A549 treated with ZK216348 at 1 μM for 4 hours (cell line): ENCODE measurements at places on chromosomes 4 and X. TPM values are rescaled to one million over a fixed set of nuclear protein-coding genes. Genes with fewer than 3 reads are reported as not detected.

The FOXP3 gene
- 0.11 to 0.19 TPM (median 0.15 TPM) in 4 of 5 replicates, not detected in the other for total RNA-seq

The BRCC3 gene
- total RNA-seq = 22.7 to 31.6 TPM (median 25.2 TPM) in 5 replicates

The MAGEA2 gene
- total RNA-seq = not detected in 5 replicates

The PAGE2 gene
- total RNA-seq = not detected in 5 replicates

The MAMLD1 gene
- total RNA-seq = 6.3 to 7.9 TPM (median 7.0 TPM) in 5 replicates

The ARL9 gene
- not detected in 5 replicates for total RNA-seq

The DGKK gene
- not detected in 5 replicates for total RNA-seq

The TCEAL5 gene
- total RNA-seq = not detected in 5 replicates

The ENPEP gene
- total RNA-seq = 0.12 to 0.14 TPM in 2 of 5 replicates, not detected in the others

The AFF1 gene
- 4.9 to 15.0 TPM (median 10.2 TPM) in 5 replicates for total RNA-seq

The S100G gene
- total RNA-seq = not detected in 5 replicates

The RTL5 gene
- 1.9 to 3.2 TPM (median 2.8 TPM) in 5 replicates for total RNA-seq

The DRP2 gene
- total RNA-seq = 0.19 to 0.27 TPM (median 0.22 TPM) in 5 replicates

The GABRE gene
- 17.6 to 27.2 TPM (median 24.6 TPM) in 5 replicates for total RNA-seq

The SPINK2 gene
- total RNA-seq = 0.37 TPM in 1 of 5 replicates, not detected in the others

The COL4A6 gene
- total RNA-seq = 13.2 to 17.1 TPM (median 15.8 TPM) in 5 replicates

The ADH5 gene
- total RNA-seq = 103 to 123 TPM (median 107 TPM) in 5 replicates
